Stimulated activated CD8-positive, alpha-beta memory T cell treated with anti-CD3 and anti-CD28 coated beads, Interleukin-2, amount 100 ng/mL, for 48 hours (primary cell): ENCODE measurements at places on chromosomes 4 and X.

DNA sequence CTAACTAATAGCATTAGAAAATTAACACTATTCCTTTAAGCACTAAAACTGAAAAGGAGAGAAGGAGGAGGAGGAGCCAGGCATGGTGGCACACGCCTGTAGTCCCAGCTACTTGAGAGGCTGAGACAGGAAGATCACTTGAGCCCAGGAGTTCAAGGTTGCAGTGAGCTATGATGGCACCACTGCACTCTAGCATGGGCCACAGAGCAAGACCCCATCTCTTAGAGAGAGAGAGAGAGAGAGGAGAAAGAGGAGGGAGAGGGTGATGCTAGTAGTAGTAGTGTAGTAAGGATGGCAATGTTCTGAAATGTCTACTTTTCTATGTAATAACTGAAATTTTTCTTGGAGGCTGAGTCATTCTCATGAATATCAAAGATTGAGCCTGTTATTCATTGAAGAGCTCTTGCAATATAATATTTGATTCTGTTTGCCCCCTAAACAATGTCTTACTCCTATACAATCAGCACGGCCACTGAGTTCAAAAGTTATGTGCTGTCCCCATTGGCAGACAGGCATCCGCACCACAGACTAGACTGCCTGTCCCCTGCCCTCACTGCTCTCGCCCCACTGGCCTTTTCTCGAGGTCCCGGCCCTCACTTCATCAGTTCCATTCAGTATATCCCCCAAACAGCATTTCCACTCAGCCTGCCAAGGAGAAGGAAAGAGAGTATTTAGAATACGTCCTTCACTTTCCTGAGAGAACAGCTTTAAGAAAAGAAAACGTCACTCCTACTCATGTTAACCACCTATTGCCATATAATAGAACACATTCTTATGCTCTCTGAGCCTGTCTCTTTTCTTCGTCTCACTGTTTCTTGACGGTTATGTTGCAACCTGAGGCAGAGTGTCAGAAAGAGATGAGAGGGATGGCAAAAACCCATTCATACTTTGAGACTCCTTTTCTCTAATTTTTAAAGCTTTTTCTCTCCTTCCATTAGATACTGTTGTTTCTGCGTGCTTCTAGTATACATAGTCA lies 238.1 kb downstream of the PALLD start:
- DNase-seq: no peak

DNA sequence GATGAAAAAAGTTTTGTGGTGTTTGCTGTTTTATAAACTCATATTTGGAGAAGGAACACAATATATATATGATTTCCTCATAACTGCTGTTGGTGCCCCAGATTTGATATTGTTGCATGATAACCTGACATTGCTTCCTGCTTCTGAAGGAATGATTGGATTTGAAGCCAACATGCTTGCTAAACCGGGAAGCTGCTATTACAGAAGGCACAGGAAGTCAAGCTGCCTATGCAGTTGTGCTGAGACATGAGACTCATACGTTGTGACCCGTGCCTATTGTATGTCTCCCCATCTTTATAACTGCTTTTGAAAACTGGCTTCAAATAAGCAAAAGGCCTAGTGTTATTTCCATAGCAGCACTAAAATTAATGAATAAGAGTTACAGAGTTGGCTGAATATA lies 32.9 kb downstream of the GAB1 start:
- no peak for DNase-seq

DNA sequence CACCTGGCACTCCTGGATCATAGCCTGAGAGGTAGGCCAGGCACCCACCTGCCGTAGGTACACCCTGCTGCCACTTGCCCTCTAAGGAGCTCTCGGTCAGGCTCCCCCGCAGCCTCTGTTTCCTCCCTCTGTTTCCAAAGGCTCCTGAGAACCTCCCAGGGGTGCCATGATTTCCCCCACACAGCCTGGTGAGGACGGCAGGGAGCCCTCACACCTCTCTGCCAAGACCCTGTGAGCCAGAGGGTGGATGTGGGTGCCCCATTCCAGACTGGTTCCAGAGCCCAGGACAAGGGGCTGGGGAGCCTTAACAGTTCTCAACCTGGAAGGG lies 1.6 kb upstream of the ABLIM2 start:
- no peak for DNase-seq

- DNase-seq: no peak
These were observed 1.7 kb upstream of the CYP4V2 start for GRCh38 chr4:186189656-186190055.

DNA sequence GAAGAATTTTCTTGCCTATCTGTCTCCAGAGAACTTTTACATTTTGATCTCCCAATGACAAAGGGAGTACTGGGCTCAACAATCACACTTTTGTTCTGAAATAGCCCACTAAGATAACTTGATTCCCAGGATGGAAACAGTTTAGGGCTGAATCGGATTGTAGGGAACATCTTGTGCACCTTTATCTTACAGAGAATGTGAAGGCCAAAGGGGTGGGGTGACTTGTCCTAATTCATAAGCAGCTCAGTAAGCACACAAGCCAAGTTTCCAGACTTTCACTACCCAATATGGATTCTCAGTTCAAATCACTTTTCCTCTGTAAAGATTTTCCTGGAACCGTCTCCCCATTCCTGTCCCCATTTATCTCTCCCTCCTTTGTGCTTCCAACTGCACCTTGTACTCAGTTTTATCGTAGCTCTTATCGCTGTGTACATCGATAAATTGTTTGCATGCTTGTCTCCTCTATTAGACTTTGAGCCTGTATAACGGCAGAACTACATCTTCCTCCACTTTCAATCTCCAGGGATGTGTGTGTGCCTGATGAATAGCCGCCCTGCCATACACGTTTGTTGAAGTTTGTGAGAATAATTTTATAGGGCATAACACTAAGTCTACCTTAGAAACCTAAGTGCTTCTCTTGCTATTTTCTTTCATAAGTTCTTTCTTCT lies 77.4 kb downstream of the MBNL3 start:
- DNase-seq: no peak

- DNase-seq: no peak
These were observed 240.2 kb downstream of the RAPGEF2 start for GRCh38 chr4:159343116-159343515.

- no peak for DNase-seq
These were observed 755.8 kb downstream of the RPA4 start for GRCh38 chrX:97639526-97639925.

DNA sequence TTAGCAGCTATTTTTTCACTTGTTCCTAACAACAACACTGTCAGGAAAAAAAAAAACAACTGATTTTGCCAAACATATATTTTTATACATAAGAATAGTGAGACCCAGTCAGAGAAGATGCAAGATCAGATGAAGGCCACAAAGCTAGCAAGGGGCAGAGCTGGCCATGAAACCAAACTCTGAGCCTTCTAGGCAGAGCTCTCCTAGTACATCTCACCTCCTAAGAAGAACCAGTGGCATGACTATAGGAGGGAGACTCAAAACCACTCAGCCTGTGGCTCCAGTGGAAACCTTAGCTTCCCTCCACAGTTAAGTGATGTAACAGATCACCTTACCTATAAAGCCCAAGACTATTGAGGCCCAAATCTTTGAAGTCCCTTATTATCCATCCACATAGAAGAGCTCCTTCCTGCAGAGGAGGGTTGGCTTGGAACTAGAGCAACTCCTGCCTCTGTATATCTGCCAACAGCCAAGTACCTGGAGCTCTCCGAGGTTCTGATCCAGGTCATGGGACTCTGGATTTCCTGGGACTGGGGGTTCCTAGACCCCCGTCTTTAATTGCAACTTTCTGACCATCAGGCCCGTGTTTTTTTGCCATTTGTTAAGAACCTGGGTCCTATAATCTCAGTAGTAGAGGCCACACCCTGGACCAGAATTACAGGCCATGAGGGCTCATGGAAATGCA lies 136.5 kb downstream of the SH3KBP1 start:
- no peak for DNase-seq

GRCh38 chr4:58188316-58188715 lies 1078.1 kb upstream of the IGFBP7 start:
- no peak for DNase-seq
